ENCODE measurements at places on chromosomes 1 and 21.

DNA sequence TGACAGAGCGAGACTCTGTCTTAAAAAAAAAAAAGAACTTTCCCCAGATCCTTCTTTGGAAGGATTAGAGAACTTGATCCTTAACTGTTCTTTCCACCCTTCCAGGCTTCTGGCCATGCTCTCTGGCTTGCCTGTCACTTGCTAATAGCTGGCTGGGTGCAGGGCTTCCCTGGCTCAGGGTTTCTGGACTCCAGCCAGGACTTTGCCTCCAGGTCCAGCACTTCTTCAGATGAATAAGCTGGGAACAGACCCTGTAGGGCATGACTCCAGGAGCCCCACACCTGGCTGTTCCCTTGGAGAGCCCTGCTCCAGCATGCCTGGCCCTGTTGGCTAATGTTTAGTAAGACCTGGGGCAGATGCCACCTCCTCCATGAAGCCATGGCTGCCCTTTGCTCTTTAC is 3.3 kb upstream of the NT5C1A start:
- no peak for DNase-seq

GRCh38 chr1:182181167-182181572 is 119.7 kb upstream of the ZNF648 start:
- no peak for DNase-seq

DNA sequence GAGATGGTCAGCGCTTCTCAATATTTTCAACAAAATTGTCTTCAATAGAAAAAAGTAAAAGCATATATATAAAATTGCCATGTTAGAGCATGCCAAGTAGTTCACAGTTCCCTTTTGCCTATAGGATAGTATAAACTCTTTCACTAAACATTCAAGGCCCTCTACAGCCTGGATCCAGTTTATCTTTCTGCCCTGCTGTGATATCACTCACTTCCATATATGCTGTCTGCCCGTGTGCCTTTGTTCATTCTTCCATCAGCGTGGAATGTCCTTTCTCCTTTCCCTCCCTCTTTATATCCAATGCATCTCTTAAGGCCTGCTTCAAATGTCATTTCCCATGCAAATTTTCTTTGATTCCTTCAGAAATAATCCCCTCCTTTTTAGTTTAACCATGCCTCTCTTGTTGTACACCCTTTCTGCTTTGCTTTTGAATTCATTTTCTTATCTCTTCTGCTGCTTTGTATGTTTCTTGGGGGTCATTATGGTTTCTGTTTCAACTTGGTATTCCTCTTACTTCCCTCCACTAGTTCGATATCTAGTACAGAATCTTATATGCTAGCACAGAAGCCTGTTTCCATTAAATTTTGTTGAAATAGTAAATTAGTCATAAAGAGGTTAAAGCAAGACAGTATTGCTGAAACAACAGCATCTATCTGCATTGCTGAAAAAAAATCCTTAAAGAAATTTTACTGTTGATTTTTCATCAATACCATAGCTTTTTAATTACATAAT is 44.7 kb downstream of the XCL2 start:
- no peak for DNase-seq

- no peak for DNase-seq
Measured at GRCh38 chr1:175314300-175314699, 121.7 kb upstream of the KIAA0040 start.

- no peak for DNase-seq
Measured at GRCh38 chr1:93347334-93347899, 1.7 kb downstream of the DR1 start.

- DNase-seq = no peak
Measured at GRCh38 chr1:201288007-201288406, 4.7 kb downstream of the PKP1 start.

DNA sequence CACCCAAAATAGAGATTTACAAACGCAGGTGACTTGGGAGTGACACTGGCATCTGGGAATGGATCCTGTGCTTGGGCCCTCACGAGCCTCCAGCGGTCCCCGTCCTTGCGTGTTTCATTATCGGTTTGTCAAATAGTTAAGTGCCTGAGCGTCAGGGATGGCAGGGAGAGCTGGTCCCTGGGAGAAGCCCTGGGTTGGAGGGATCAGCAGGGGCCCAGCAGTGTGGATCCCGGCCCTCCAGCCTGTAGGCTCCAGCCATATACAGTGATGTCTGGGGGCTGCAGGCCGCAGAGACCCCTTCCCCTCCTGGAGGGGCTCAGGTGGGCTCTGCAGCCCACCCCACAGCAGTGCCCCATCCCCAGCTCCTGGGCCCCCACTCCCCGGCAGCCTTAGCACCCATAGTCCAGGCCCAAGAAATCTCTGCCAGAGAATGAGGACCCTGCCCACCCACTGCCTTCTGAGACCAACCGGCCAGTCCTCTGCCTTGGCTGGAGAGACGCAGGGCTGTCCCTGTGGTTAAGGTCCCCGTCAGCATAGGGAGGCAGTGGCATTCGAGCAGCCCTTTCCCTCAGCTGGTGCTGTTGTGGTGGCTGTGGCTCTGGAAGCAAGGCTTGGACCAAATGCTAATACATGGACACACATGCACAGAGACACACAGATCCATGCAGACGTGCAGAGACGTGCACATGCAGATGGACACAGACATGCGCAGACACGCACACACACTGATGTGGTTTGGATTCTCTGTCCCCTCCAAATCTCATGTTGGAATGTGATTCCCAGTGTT is 2.4 kb upstream of the SLC19A1 start:
- DNase-seq = no peak

DNA sequence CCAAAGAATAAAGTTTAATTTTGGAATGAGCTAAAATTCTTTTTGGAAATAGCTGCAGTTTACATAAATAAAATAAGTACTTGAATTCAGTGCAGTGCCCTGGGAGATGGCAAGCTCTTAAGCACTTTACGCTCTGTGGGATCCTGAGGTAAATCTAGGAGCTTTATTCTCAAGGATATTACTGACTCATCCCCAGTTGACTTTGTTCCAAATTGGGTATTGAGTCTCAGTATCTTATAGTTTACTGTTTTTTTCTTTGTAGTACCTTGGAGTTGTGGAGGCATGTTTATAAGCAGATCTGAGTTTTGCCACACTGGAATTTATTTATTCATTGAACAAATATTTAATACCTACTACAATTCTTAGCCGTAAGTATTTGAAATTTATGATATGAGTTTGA is 27.4 kb upstream of the HRNR start:
- no peak for DNase-seq

DNA sequence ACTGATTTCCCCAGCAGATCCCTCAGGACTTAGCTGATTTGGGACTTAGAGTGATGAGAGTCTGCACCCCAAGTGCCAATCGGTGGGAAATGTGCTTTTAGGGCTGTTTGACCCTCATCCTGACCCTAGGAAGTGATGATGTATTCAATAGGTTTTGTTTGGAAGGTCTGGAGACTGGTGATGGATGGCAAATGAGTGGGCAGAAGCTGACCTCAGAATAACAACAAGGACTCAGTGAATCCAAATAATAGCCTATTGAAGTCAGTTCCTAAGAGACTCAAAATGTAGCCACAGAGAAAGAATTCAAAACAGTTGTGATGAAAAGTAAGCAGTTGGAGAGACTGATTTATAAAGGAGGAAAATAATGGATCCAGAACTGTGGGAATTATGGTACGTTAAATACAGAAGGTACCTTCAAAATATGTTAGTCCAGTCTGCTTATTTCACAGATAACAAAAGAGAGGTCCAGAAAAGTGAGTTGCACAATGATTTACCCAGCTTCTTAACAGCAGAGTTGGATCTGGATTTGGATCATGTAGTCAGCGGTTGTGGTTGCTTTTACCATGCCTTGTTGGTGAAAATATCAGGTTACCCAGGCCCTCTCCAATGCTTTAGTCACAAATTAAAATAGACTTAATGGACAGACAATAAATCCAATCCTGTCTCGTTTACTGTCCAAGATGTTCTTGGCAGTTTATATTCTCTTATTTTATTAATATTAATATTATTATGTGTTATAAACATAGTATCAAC is 123.0 kb upstream of the PTBP2 start:
- no peak for DNase-seq

DNA sequence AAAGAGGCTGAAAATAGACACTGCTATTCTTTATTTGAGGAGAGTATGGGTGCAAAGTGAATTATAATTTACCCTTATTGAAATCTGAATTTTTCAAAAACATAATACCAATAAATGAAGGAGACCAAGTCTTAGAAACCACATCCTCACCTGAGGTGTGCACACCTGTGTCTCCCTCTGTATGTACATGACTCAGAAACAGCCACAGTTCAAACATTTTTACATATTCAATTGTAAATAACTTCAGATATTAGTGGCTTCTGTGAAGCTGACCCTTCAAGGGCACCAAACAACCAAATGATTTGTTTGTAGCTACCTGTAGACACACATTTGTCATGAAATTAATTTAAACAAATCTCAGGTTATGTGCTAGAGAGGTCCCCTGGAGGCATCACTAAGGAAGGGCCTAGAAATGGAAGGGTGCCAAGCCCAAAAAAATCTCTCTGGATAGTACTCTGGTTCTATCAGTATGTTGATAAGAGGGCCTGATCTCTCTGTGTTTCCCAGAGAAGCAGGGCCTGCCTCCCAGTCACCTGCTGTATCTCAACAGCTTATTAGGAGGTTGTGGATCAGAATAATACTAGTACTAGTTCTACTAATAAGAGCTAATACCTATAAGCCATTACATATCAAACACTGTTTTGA is 28.1 kb downstream of the ERI3 start:
- DNase-seq = no peak

Data from CD4-positive, alpha-beta T cell treated with Interleukin-17A for 4 hours (primary cell).